ENCODE measurements at places on chromosomes 1 and 21.
A peak's percentile ranks its signal among the peaks of the same experiment; 100 is the strongest.

GRCh38 chr1:168775366-168775765 lies 46.4 kb upstream of the DPT start:
- no peak for DNase-seq

GRCh38 chr1:204361781-204362180 lies 2.1 kb upstream of the PLEKHA6 start:
- no peak for DNase-seq

GRCh38 chr1:14782741-14783591 lies 184.5 kb downstream of the KAZN start:
- DNase-seq = no peak

DNA sequence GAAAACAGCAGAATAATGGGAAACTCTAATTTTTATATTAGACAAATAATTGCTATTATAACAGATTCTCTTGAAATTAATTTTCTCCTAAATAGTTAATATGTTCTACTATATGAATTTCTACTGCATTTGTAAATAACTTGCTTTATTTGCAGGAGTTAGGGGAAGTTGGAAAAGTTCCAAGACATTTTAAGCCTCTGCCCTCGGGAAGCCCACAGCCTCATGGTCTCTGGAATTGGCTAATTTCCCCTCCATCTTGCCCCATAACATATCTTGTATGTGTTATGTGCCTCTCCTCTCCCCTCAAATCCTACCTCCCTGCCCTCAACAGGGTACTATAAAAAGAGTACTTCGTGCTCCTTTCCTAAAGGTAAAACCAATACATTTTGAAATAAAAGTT lies 271.4 kb upstream of the NR5A2 start:
- DNase-seq = peak; percentile 32

DNA sequence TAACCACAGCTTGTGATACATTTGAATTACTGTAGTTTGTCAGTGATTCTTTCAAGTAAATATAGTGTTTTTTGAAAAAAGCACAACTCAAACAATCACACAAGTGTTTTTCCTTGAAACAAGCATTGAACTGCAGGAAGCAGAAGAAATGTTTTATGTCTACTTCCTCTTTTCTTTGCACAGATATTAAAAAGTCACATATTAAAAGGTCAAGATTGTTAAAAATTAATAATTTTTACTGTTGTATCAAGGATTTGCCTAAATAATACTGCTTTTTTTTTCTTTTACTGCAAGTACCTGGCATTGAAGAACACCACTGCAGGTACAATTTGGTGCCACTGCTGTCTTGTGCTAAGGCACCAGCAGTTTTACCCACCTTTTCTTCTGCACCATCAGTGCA lies 214.2 kb upstream of the C1orf105 start:
- DNase-seq = peak; percentile 33

DNA sequence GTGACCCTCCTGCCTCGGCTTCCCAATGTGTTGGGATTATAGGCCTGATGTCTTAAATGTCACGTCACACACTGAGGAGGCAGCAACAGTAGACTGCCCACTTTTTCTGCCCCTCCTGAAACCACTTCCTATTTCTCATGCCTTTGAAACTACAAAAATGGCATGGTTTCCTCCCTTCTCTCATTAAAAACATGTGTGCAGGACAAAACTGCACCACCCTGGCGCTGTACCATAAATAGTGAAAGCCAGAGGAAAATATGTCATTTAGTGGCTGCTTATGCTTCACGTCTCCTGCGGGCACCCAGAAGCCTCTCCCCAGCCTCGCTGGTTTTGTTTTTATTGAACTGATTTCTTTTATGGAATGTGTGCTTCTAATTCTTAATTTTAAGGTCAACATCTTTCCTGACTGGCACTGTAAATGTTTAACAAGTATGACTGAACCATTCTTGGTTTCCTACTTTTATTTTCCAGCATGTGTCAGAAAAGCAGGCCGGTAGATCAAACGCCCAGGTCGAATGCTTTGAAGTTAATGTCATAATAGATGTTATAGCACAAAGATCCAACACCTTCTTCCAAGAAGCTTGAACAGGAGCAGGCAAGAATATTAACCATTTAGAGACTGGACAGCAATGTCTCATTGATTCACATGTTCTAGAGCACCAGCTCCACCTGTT lies 59.6 kb upstream of the C1orf87 start:
- DNase-seq = peak; percentile 57

GRCh38 chr1:58732087-58732775 lies 32.4 kb upstream of the MYSM1 start:
- no peak for DNase-seq

- no peak for DNase-seq
Measured at GRCh38 chr1:9657521-9658032, 6.0 kb downstream of the PIK3CD start.

DNA sequence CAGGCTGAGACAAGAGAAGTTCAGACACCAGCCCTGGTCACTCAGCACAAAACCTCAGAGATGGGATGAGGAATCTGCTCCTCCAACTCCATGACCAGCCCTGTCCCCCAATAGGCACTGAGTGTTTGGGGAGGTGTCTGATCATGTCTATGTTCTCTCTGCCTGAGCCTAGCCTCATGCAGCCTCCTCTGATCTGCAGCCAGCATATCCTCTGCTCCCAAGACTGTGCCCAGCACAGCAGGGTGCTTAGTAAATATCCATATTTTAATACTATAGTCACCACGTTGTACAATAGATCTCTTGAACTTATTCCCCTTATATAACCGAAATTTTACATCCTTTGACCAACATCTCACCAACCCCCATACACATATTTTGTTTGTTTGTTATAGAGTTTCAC lies 202.9 kb downstream of the MATN1 start:
- no peak for DNase-seq

GRCh38 chr1:119827010-119827409 lies 15.8 kb upstream of the REG4 start:
- peak; percentile 48 for DNase-seq

DNA sequence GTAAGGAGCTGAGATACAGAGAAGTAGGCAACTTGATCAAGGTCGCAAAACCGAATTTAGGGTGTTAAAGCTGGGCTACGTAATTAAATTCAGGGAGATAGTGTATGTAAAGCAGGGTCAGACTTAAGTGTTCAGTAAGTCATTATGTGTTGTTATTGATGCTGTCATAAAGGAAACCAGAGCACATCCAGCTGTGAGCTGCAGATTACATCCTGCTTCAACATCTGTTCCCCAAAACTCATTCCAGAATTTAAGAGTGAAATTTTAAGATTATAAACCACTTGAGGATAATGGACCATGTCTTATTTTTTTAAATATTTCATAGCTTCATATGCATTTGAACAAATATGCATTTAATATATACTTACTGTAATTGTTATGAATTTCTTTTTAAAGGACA lies 49.7 kb downstream of the IVNS1ABP start:
- no peak for DNase-seq

DNA sequence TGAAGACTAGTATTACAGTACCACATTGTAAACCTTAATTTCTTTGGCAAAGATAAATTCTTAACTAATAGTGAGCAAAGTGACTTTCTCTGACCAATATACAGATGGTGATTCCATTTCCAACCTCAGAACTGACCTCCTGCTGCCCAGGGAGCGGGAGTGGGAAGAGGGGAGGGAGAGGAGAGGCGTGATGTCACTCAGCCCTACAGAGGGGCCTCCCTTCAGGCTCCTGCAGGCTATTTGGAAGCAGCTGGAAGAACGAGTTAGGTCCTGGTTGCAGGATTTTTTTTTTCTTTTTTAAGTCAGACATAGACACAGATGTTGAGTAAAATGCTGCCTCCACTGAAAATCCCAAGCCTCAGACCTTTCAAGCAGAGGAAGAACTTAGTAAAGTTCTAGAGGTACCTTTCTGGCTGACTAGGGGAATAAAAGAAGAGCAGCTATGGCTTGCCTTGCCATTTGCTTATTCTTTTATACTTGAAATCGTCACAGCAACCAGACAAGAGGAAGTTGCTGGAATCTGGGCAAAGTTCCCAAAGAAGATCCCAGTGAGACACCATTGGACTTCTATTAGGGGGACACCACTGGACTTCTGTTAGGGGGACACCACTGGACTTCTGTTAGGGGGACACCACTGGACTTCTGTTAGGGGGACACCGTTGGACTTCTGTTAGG lies 54.5 kb downstream of the EXO1 start:
- peak; percentile 2 for DNase-seq

- DNase-seq = no peak
Measured at GRCh38 chr1:234956821-234957329, 171.8 kb downstream of the TOMM20 start.

DNA sequence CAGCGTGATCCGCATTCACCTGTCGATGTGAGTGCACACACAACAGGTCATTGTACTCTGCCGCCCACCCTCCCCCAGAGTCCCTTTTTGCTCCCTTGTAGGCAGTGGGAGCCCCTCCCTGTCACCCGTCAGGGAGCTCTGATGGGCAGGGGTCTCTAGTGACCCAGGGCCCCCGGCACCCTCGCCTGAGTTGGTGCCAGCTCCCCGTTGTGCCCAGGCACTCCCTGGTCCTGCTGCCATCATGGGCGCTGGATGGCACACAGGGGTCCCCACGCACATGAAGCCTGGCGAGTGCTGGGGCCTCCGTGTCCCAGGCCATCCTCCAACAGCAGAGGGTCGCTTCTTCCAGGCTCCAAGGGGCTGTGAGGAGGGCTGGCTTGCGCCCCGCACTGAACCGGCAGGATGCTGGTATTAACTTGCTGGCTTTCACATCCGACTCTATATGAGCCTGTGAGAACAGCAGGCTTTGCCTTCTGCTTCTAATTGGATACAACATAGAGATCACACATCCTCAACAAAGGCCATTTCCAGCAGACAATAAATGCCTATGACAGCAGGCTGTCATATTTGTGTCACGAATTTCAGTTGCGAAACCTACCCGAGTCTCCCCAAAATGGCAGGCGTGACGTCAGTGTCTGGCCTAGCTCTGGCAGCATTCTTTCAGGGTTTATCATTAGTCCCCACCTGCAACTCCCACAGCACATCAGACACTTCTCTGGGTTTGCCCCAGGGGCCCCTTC lies 35.4 kb downstream of the KIAA1614 start:
- DNase-seq = no peak

DNA sequence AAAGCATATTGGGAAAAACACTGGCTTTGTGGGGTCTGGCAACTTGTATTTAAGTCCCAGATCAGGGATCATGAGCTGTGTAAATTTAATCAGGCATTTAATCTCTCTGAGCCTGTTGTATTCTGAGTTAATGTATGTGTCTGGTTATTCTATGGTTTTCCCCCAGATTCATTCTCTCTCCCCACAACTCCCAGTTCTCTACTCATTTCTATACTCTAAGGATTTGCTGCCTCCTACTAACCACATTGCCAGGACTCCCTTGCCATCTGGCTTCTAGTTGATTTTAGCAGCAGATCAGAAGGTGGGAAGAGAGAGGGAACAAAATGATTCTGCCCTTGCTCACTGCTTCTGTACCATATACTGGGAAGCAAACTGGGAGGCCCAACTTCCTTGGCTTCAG lies 31.4 kb upstream of the S1PR1 start:
- no peak for DNase-seq

- no peak for DNase-seq
Measured at GRCh38 chr1:62774971-62775595, 8.8 kb upstream of the ATG4C start.

GRCh38 chr21:32189688-32190483 lies 89.0 kb downstream of the MIS18A start:
- DNase-seq = no peak

- DNase-seq = no peak
Measured at GRCh38 chr1:98410082-98410481, 251.4 kb upstream of the SNX7 start.

- peak; percentile 96 for DNase-seq
Measured at GRCh38 chr1:239719642-239720258, 333.4 kb downstream of the CHRM3 start.

DNA sequence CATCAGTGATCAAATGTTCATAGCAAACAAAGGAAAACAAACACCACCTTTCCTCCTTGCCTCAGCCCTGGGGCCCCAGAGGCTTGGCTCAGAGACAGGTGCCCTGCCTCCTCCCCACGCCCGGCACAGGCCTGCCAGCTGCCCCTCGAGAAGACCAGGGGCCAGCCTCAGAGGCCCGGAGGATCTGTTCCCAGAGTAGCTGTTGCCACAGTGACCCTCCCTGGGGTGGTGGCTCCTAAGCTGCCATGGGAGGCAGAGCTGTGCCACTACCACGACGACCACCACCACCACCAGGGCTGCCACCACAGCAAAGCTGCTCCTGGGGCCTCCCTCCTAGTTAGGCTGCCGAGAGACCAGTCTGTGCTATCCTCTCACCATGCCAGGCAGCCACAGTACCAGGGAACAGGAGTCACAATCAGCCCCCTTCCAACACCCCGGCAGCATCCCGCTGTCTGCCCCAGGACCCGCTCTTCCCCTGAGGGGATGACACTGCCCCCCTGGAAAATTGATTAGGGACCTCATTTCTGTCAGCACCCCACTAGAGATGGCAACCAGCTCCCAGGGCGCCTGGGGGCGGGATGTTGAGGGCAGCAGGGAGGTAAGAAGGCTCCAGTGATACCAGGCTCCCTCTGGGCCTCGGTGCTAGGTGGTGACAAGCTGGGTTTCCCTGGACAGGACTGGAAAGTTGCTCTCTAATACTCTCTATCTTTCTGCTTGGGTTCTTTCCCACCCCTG lies 30.5 kb downstream of the KCNC4 start:
- DNase-seq = no peak

- no peak for DNase-seq
Measured at GRCh38 chr1:207744000-207744534, 7.8 kb upstream of the CD46 start.

GRCh38 chr1:25804244-25804963 lies 4.4 kb downstream of the SELENON start:
- DNase-seq = no peak

GRCh38 chr1:22228505-22228911 lies 85.6 kb upstream of the WNT4 start:
- no peak for DNase-seq

DNA sequence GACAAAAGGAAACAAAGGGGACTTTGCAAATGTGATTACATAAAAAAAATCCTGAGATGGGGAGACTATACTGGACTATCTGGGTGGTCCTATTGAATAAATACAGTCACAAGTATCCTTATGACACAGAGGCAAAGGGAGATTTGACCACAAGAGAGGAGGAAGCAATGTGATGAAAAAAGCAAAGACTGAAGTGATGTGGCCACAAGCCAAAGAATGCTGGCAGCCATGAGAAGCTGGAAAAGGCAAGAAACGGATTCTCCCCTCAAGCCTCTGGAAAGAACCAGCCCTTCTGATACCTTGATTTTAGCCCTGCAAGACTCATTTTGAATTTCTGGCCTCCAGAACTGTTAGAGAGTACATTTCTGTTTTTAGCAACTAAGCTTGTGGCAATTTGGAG lies 36.4 kb downstream of the OLFML2B start:
- no peak for DNase-seq

DNA sequence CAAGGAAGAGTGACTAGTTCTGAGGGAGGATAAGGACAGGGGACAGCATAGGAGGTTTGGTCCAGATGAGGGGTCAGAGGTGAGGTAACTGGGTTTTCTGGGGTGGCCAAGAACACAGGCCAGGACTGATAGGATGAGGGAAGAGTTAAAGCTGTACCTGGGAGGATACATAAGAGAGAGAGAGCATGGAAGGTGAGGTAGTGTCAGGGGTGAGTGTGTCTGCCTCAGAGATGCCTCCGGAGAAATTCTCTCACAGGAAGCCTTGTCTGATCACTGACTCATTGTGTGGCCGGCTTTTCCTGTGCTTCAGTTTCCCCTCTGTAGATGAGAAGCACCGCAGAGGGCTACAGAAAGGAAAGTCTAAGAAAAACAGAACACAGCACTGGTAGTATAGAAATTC lies 40.2 kb downstream of the FASLG start:
- DNase-seq = peak; percentile 95
